ENCODE measurements at places on chromosomes 6 and 20.

DNA sequence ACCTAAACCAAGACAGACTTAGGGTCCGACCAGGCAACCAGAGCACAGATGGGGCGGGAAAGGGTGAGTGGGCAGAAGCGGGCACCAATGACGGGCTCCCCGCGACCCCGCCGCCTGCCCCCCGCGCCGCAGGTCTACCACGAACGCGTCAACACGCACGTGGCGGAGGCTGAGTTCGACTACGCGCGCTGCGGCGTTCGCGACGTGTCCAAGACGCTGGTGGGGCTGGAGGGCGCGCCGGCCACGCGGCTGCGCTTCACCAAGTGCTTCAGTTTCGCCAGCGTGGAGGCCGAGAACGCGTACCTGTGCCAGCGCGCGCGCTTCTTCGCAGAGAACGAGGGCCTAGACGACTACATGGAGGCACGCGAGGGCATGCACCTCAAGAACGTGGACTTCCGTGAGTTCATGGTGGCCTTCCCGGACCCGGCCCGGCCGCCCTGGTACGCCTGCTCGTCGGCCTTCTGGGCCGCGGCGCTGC lies 5.1 kb downstream of the TMEM151B start:
- DNase-seq = no peak

DNA sequence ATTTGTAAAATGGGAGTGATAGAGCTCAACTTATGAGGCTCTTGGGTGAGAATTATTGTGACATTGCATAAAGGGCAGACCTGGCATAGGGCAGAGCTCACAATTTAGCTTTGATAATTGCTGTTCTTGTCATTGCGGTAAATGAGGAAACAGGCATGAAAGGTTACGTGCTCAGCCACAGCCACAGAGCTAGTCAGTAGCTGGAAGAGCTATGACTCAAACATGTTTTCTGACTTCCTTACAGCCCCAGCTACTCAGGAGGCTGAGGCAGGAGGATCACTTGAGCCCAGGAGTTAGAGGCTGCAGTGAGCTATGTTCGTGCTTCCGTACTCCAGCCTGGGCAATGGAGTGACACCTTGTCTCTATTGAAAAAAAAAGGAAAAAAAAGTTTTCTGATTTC lies 3.5 kb upstream of the GHRH start:
- no peak for DNase-seq

DNA sequence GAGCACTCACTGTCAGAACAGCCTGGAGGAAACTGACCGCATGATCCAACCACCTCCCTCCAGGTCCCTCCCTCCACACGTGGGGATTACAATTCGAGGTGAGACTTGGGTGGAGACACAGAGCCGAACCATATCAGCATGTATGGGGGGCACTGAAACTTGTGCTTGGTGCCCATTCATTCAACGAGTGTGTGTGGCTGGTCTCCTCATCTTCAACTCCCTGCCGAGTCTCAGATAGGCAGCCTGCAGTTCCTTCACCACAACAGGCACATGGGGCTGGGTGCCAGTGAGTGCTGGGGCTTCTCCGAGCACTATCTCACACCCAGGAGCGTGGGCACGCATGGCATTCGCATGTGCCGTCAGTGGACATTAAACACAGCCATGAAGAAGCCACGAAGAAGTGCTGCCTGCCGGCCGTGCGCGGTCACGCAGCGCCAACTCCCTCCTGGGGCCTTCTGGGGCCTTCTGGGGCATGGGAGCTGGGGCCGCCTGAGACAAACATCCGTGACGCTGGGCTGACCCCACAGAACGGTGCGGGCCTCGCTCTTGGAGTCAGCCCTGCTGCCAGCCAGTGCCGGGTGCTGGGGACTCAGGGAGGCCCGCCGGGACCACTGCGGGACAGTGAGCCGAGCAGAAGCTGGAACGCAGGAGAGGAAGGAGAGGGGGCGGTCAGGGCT lies 714 bp upstream of the RTEL1 start:
- DNase-seq = no peak

- DNase-seq = no peak
Measured at GRCh38 chr20:62740286-62741141, 31.9 kb downstream of the NTSR1 start.

DNA sequence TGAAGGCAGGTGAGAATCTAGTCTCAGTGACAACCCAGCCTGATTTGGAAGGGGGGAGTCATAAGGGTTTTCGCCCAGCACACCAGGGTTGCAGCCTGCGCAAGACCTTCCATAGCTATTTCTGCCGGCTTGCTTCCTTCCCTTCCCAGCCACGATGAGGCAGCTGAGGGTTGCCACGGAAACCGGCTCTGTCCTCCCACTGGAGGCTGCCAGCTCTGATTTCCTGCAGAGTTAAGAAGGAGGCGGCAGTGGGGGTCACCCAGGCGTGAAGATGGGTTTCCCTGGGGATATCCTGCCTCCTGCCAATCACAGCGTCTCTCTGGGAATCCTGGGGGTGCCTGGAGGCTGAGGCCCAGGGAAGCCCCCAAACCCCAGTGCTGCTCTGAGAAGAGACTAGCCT lies 23.1 kb upstream of the KCNB1 start:
- no peak for DNase-seq

DNA sequence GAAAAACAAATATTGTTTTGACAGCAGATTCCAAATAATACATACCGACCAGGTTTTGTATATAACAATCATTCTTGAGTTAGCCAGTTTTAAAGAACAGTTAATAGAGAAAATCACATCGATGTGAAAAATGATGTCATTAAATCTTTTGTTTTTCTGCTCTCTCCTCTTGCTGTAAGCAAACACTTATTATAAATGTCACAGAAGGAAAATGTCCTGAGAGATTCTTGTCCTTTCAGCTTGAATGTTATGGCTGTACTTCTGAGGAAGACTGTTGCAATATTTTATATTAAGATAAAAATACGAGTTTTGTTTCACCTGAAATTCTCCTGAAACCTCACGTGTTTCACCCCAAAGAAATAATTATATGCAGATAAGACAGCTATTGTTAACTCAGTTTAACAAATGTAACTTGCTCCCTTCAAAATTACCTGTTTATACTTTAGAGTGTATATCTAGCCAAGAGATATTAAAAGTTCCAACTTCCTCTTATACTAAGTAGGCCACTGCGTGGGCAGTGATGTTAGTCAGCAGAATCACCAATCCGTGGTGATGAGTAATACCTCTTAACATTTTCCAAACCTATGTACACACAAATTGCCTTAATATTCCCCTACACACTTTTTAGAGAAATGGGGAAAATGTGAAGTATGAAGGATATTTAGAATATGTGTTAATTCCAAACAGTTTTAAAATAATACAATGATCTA lies 1111.4 kb upstream of the CITED2 start:
- no peak for DNase-seq

GRCh38 chr20:21049305-21049828 lies 56.8 kb downstream of the LINC00237 start:
- DNase-seq = no peak

DNA sequence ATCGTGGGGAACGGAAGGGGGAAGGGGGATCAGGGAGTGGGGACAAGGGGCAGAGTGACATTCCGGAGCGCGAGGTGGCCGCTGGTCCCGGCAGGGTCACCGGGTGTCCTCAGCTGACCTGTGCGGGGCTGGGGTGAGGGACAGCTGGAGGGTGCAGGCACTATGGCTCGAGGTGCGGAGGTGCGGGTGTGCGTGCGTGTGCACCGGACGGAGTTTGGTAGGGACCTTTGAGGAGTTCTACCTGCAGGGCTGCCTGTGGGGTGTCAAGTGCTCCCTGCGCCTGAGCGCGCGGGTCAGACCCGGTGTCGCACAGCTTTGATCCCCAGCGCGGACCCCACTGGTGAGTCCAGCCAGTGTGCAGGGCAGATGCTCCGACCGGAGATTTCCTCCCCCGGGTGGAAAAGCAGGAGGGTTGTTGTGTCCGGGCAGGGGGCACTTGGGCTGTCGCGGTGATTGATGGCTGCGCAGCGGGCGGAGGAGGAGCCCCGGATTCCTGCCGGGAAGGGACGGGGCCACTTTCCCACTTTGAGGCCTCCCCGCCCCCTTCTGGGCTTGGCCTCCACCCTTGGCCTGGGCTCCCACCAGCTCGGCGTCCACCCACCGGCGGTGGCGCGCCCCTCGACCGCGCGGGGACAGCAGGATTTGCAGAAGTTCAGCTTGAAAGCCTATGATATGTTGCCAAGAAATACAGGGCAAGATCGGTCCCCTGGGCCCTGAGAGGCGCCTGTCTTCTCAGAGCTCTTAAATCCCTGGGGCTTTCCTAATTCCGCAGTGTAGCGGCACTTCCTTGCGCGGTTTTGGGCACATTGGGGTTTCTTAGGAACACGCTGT lies 658 bp downstream of the RIN2 start:
- no peak for DNase-seq

DNA sequence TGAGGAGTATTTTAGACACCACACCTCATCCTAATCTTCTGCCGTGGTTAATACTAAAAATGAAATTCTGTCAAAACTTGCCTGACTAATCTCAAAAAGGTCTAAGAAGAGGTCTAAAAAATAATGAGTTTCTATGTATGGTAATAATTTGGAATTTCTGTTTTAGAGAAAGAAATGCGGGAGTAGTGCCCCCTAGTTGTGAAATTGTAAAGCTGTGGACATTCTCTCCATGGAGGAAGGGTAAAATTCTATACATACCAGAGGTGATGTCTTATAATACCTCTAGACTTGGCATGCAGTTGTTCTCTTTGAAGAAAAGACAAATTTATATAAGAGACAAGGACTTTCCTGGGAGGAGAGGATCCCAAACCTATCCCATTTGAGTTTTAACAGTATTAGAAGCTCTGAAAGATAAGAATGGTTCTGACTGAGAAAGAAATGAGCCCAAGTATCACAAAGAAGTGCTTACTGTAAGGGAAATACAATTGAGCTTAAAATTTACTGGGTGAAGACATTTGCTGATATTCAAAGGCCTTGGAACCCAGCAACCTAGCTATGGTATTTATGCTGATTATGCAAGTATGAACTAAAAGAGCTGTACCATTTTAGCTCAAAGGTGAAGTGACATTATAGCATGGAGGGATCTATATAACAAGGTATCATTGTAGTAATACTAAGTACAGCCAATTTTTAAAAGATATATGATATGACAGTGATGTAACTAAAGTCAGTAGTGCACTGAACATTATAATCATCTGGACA lies 5.1 kb upstream of the EPHA7 start:
- no peak for DNase-seq

GRCh38 chr20:53778041-53778516 lies 184.4 kb upstream of the ZNF217 start:
- no peak for DNase-seq

DNA sequence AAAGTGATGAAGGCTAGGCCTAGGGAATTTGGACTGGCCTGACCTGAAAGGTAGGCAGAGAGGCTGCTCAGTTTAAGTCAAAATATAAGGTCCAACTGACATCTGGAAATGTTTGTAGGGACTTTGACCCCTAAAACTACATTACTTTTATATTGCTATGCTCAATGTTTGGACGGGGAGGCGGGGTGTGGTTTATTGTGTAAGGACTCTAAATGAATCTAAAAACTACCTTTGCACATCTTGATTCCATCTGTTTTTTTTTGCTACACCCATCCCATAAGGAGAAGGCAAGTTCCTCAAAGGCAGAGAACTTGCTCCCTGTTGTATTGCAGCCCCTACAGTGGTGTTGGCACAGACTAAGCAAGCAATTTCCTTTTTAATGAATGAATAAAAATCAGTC lies 227.1 kb downstream of the HACE1 start:
- no peak for DNase-seq

- no peak for DNase-seq
Measured at GRCh38 chr6:69349771-69350170, 447.0 kb downstream of the LMBRD1 start.

GRCh38 chr20:53547664-53548239 lies 45.9 kb downstream of the ZNF217 start:
- peak; percentile 5 for DNase-seq

- no peak for DNase-seq
Measured at GRCh38 chr6:46828939-46829338, 35.8 kb downstream of the MEP1A start.

GRCh38 chr6:4971851-4972250 lies 32.0 kb downstream of the RPP40 start:
- no peak for DNase-seq

DNA sequence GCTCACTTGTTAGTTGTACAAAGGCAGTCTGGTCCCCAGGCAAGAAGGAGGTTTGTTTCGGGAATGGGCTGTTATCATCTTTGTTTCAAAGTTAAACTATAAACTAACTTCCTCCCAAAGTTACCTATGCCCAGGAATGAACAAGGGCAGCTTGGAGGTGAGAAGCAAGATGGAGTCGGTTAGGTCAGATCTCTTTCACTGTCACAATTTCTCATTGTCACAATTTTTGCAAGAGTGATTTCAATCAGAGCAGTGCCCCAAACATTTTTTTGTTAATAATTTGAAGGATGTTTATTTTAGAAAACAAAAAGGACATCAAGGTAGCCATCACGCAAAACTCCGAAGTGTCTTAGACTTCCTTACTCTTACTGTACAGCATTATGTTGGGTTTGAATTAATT lies 170.8 kb downstream of the NFATC2 start:
- no peak for DNase-seq

DNA sequence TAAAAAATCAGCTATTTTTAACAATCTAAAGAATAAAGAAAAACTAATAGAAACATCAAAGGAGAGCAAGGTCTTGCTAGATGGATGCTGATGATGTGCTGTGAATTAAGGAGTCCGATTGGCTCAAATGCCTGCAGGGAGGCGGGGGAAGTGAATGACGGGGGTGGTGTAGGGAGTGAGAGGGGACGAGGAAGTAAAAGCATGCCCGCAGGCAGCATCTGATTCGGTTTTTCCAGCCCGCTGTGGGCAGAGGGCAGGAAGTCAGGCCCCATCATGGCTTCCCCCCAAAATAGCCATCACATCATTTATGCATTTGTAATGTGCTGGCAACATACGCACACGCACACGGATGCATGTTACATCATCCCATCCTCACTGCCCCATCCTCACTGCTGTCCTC lies 10.3 kb downstream of the RSPO4 start:
- DNase-seq = no peak

GRCh38 chr20:63357921-63358905 lies 2.9 kb downstream of the CHRNA4 start:
- DNase-seq = no peak

GRCh38 chr6:150083839-150084238 lies 14.9 kb upstream of the ULBP3 start:
- no peak for DNase-seq

- DNase-seq = no peak
Measured at GRCh38 chr6:163963205-163964120, 548.9 kb downstream of the QKI start.

DNA sequence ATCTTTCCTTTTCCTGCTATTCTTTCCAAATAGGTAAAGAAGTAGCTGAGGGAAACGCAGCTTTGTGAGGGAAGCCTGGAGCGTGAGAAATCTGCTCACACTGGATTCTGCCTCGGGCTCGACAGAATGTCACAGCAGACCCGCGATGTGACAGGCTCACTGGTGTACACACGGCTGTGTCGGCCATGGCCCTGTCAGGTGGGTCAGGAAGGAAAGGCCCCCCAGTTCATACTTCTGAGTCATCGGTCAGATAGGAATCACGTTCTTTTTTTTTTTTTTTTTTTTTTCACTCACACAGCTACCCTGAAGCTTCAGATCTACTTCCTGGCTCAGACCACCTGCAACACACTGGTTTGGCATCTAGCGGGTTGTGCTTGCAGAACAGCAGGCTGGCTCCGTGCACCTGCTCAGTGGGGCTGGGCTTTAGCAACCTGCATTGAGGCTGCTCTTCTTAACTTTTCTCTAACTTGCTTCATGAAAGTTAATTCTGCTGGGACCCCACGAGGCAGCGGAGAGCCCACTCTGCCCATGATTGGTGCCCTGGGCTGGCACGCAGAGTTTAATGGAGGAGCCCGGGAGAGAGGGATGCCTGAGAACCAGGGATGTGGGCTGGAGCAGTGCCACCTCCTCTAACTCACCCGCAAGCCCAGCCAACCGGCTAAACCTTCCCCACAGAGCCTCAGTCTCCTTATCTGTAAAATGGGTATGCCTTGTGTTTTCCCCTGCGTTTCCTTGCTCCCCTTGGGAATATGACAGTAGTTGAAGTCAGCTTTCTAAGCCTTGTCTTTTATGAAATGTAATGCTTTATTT lies 61.5 kb upstream of the FNDC1 start:
- no peak for DNase-seq
